Effector memory CD4-positive, alpha-beta T cell (primary cell): ENCODE measurements at places on chromosomes 4 and X.

DNA sequence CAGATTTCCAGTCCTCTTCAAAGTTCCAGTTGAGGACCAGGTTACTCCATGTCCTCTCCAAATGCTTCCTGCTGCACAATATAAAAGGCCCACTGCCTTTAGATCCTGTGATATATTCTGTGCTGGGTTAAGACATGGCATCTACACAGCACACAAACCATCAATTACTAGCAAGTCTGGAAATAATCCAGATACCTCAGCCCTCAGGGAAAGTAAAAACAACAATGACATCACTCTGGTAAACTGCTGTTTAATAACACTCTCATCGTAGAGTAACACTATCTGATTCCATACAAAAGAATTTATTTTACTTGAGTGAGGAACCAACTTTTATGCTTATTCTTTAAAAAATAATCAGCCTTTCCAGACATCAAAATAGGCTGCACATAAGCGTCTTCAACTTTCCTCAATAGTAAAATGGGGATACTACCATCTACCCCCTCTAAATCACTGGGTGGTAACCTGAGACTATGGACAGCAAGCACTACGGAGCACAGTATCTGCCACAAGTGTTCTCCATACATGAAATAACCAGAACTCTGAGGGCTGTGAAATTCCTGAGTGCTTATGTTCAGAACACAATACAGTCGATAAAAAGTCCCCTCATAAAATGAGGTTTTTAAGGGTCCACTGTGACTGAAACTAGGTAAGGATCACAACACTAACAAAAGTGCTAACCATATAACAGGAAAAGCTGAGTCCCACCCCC is 53.4 kb downstream of the ABCG2 start:
- DNase-seq, result no peak

GRCh38 chr4:158778156-158778711 is 9.4 kb downstream of the FNIP2 start:
- DNase-seq, result no peak

DNA sequence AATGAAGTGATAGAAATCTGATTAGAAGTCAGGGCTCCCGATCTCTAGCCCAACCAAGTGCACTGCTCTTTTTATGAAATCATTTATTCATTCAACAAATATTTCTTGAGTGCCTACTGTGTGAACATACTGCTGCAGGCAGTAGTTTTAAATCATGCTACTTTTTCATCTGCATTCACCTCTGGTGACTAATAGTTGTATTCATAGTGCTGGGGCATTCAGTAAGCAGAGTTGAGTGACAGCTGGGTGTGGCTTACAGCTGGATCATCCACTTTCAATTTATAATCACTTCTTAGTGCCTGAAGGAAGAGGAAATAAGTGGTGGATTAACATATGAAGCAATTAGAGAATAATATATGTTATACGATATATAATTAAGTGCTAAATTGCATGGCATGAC is 94.1 kb upstream of the HPRT1 start:
- no peak for DNase-seq

GRCh38 chr4:4491396-4491893 is 50.4 kb downstream of the STX18 start:
- no peak for DNase-seq

DNA sequence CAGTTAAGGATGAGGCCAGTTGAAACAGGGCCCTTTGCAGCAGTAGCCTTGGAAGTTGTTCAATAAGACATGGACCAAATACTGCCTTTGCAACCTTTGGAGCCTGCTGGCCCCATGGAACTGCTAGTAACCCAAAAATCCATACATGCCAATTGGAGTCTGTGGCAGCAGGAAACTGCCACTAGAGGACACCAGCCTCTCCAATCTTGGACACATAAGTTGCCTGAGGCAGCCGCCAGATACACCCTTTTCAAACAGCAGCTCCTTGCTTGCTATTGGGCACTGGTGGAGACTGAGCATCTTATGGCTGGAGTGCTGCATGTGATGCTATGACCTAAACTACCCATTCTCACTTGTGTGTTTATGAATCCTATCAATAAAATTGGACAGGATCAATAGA is 14.8 kb upstream of the LAP3 start:
- DNase-seq, result no peak

- DNase-seq, result no peak
Observed at GRCh38 chrX:54530357-54530900, 410 bp downstream of the GNL3L start.

- DNase-seq, result no peak
Observed at GRCh38 chr4:2283199-2283711, 21.3 kb upstream of the MXD4 start.

- no peak for DNase-seq
Observed at GRCh38 chr4:114037988-114038387, 58.5 kb upstream of the ARSJ start.

- DNase-seq, result no peak
Observed at GRCh38 chr4:149841686-149842085, 26.0 kb upstream of the IQCM start.

DNA sequence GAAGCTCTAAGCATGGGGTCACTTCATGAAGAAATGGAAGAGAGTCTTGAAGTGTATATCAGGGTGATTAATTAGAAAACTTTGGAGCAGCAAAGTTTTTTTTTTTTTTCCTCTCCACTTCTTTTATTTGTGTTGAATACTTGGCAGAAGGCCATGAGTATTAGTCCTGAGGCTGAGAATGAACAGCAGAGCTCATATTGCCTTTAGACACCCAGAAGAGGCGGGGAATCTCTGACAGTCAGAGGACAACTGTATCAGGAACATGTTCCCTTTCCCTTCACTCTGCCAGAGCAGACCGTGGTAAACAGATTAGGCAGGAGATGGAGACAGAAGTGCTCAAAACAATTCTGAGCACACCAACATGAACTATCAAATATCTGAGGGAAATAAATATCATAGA is 300.9 kb downstream of the FAM47A start:
- no peak for DNase-seq

DNA sequence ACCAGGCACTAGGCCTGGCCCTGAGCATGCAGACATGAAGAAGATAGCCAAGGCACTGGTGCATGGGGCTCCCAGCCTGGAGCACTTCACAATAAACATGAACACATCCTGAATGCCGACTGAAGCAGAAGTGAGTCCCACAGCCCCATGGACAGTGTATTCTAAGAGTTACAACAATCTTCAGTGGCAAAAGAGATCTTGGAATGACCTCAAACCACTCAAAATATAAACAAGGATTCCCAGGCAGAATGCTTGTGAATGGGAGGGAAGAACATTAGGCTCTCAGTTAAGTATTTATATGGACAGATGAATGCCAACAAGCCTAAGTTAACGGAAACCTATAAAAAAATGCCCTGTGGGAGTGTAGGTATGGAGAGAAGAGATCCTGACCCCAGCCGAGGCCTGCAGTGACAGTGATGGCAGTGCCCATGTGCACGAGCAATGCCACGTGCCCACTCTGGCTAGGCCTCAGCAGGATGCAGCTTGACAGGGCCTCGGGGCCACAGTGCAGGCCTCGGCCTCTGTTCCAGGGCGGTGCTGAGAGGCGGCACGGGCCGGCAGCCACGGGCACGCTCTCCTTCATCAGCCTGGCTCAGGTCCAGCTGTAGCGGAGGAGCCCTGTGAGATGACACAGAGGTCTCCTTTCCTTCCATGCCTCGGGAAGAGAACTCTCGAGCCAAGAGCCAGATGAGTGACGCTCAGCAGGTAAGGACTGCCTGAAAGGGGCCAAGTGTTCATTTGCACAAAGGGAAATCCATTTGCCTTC is 49.2 kb downstream of the IRF2 start:
- DNase-seq, result no peak

GRCh38 chr4:58113126-58113525 is 1002.9 kb upstream of the IGFBP7 start:
- DNase-seq, result no peak
